ENCODE measurements at places on chromosomes 4 and X.

DNA sequence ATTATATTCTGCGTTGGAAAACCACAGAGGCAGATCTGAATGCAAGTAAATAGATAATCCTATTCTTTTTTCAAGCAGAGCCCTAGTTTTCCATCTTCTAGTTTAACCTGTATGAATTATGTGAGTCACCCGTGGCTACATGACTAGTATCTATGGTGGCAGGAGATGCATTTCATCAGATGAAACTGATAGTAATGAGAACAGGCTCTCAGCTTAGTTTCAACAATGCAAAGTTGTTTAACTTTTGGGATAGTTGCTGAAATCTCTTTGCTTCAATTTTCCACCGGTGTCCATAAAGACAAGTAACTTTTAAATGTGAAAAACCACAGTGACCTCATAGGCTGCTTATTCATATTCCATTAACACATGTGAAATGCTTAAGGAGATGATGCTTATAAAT lies 1317.4 kb upstream of the TENM3 start:
- DNase-seq, result no peak

DNA sequence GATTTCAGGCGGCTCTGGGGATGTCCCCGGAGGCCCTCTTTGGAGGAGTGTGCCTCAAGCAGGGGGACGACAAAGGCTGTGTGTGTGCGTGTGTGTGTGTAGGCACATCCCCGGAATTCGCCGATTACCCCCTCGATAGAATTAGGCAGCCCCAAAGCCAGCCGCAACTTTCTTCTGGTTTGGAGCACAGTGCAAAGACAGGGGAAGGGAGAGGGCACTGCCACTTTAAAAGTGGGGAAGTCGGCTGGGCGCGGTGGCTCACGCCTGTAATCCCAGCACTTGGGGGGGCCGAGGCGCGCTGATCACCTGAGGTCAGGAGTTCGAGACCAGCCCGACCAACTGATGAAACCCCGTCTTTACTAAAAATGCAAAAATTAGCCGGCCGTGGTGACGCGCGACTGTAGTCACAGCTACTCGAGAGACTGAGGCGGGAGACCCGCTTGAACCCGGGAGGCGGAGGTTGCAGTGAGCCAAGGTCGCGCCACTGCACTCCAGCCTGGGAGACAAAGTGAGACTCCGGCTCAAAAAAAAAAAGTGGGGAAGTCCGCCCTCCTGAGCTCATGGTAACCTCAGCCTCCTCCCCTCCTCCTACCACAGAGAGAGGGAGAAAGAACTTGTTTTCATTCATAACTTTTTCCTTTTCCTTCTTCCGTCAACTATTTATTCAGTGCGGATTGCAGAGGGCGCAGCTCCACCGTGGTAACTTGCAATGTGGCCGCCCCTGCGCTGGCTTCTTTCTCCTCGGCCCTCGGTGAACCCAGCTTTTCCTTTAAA lies 2.4 kb downstream of the SPRY1 start:
- peak; percentile 67 for DNase-seq

GRCh38 chr4:89586864-89587263 lies 250.1 kb downstream of the SNCA start:
- DNase-seq, result no peak

GRCh38 chrX:110286106-110286505 lies 31.8 kb downstream of the AMMECR1 start:
- no peak for DNase-seq

- no peak for DNase-seq
Measured at GRCh38 chr4:164424846-164425245, 329.1 kb upstream of the SMIM31 start.

GRCh38 chr4:86595426-86595805 lies 1.3 kb downstream of the PTPN13 start:
- no peak for DNase-seq

GRCh38 chr4:184282895-184283654 lies 65.4 kb upstream of the ENPP6 start:
- DNase-seq, result peak; percentile 34
